ENCODE measurements at places on chromosomes 4 and X. TPM values are rescaled to one million over a fixed set of nuclear protein-coding genes. Genes with fewer than 3 reads are reported as not detected.

DNA sequence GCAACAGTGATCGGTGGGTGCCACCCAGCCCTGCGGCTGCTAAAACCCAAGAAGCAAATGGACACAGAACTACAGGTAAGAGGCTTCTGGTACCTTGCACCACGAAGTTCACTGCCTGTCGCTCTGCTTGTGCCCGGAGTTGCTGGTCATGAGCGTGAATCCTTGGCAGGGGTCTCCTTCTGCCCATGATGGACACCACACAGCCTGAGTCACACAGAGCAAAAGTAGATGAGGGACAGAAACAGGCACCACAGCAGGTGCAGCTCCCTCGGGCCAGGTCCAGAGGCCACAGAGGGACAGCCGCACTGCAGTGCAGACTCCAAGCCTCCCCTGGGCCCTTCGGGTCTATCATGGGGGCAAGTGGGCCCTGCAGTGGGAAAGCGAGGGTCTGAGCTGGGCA lies 22.4 kb downstream of the NAT8L start:
- no peak for DNase-seq

GRCh38 chrX:68443155-68443868 lies 10.0 kb upstream of the OPHN1 start:
- DNase-seq: no peak

Gene SERTM2
- polyA plus RNA-seq: 0.03 TPM

Gene RNF150
- 0.46 TPM for polyA plus RNA-seq

Gene HAND2
- 0.28 TPM for polyA plus RNA-seq

Gene ARAP2
- 7.6 TPM for polyA plus RNA-seq

DNA sequence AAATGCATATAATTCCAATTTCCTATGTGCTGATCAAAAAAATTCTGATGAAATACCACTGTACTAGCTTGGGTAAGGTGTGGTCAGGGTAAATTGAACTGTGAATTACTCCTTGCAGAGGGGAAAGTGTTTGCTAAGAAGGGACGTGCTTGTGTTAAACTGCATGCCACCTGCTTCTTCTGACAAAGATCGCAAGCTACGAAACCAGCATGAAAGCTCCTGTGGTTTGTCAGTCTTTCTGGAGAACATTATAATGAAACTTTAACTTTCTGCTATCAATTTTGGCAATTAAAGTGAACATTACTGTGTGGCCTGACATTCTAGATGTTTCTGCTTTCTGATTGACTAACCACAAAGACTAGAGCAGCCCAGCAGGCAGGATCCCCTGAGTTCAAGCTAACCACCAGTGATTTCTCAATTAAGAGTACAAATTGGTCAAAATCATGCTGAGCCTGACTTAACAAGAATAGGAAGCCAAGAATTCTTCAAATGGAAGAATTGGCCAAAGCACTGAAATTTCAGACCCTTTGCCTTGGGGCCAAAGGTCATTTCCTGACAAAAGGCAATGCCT lies 239.0 kb downstream of the SLITRK2 start:
- DNase-seq: no peak

DNA sequence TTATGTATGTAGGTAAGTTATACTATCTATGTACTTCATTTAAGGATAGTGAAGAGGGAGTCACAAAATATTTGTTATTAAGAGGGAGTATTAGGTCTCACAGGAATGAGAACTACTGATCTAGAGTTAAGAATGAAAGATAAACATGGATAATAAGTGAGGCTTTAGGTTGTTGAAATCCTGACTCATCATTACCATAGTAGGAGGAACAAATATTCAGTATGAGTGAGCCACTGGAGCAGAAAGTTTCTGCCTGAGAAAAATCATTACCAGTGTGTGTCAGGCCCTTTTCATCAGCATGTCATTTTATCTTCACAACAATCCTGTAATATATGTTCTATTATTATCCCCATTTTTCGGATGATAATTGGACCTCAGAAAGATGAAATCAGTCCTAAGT lies 27.2 kb upstream of the IGSF1 start:
- DNase-seq: no peak

DNA sequence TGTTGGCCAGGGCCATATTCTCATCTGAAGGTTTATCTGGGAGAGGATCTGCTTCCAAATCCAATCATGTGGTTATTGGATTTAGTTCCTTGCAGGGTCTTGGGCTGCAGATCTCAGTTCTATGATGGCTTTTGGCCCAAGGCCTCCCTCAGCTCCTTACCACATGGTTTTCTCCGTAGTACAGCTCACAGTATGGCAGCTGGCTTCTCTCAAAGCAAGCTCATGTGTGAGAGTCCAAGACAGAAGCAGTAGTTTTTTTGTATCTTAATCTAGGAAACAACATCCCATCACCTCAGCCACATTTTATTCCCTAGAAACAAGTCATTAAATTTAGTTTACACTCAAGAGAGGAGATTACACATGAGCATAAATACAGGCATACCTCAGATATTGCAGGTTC lies 24.5 kb downstream of the MND1 start:
- DNase-seq: peak; percentile 82

- no peak for DNase-seq
These were observed 53.1 kb downstream of the ATXN3L start for GRCh38 chrX:13266641-13267345.
